ENCODE measurements at places on chromosomes 11 and 22.

DNA sequence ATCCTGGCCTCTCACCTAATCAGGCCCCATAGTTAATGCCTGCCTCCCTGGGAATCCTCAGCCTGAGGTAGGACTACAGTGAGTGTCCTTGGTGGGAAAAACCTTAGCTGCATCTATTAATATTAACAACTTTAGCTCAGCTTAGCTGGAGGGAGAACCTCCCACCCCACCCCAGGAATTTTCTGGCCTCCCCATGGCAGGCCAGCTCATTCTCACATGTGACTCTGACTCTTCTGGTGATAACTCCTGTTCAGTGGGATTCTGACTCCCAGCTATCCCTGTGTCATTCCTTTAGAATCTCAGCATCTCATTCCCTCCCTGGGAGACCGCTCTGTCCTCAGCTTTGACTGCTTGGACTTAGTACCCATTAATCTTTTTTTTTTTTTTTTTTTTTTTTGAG is 14.5 kb downstream of the ART5 start:
- DNase-seq: no peak

GRCh38 chr22:25668437-25668836 is 73.6 kb upstream of the MYO18B start:
- DNase-seq: no peak

DNA sequence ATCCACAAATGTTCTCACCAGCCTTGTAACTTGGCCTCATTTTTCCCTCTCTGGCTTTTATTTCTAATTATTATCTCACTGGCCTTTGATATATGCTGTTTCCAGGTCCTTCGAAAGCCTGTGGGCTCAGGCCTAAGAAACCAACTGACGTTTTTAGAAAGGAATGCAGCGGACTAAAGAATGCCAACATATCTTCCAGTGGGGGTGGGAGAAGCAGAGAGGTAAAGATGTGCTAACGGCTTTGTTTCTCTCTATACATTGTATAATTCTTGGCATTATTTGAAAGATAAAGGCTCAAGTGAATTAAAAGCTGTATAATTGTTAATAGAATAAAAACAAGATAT is 28.2 kb downstream of the OR6Q1 start:
- no peak for DNase-seq

DNA sequence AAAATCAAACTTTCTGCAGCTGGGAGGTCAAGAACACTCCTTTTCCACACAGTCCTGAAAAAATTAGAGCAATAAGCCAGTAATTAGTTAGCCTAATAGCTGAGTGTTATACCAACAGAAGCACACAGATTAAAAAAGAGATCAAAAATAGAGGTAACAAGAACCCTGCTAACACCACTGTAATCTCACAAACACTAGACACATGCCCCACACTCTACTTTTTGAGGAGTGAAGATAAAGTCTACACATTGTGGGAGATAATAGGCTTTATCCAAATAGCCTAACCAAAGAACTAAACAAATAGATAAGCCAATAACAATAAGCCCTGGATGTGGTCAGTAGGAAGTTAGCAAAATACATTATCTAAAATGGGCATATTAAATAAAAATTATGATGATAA is 372.7 kb upstream of the ANO5 start:
- no peak for DNase-seq

- DNase-seq: no peak
Measured at GRCh38 chr11:78350646-78351165, 66.9 kb downstream of the GAB2 start.

- DNase-seq: no peak
Measured at GRCh38 chr11:10387206-10388083, 67.6 kb upstream of the AMPD3 start.

Measured in dorsolateral prefrontal cortex (tissue), 122 donors.